ENCODE measurements at places on chromosomes 5 and 9. TPM values are rescaled to one million over a fixed set of nuclear protein-coding genes. Genes with fewer than 3 reads are reported as not detected.

CER1 gene
- not detected for total RNA-seq

NMUR2 gene
- total RNA-seq: not detected

ECPAS gene
- 32.6 TPM for total RNA-seq

TXNDC8 gene
- total RNA-seq: not detected

ZNF79 gene
- 2.9 TPM for total RNA-seq

OR1J2 gene
- total RNA-seq: not detected

HARS2 gene
- total RNA-seq: 10.7 TPM

GRIN3A gene
- total RNA-seq: not detected

NUTM2G gene
- total RNA-seq: not detected

CEL gene
- not detected for total RNA-seq

IFNA21 gene
- total RNA-seq: not detected

SLC34A3 gene
- not detected for total RNA-seq

SHISAL2B gene
- not detected for total RNA-seq
